Skin of body (tissue), 3 donors: ENCODE measurements at places on chromosomes 13 and 19. TPM values are rescaled to one million over a fixed set of nuclear protein-coding genes. Genes with fewer than 3 reads are reported as not detected.

NCR1 gene
- 0.30 TPM for total RNA-seq

DLL3 gene
- total RNA-seq: 0.20 TPM

ARID3A gene
- 12.8 TPM for total RNA-seq

ZFP82 gene
- total RNA-seq: 8.8 TPM

SHISA2 gene
- 38.3 TPM for total RNA-seq

KLK3 gene
- not detected for total RNA-seq

EDNRB gene
- 42.5 TPM for total RNA-seq

GGACT gene
- 5.1 TPM for total RNA-seq

PLK5 gene
- 0.10 TPM for total RNA-seq

COX7A1 gene
- 43.5 TPM for total RNA-seq

GTF3A gene
- total RNA-seq: 43.4 TPM

FGF22 gene
- 1.4 TPM for total RNA-seq

FAM32A gene
- total RNA-seq: 51.8 TPM

ZNF136 gene
- 19.4 TPM for total RNA-seq

ERFL gene
- total RNA-seq: 0.10 TPM

MAP2K2 gene
- total RNA-seq: 54.5 TPM

MARCHF2 gene
- 24.0 TPM for total RNA-seq

SH2D3A gene
- total RNA-seq: 10.4 TPM

ANKLE1 gene
- total RNA-seq: 0.49 TPM

PTH2 gene
- total RNA-seq: not detected

ATXN8OS gene
- total RNA-seq: not detected

NAT14 gene
- total RNA-seq: 6.1 TPM

ZNF547 gene
- 3.3 TPM for total RNA-seq
